Adipocyte (in vitro differentiated cells): ENCODE measurements at places on chromosomes 16 and 17.
A peak's percentile ranks its signal among the peaks of the same experiment; 100 is the strongest.

- peak; percentile 49 for DNase-seq
Observed at GRCh38 chr16:30875871-30876801, 17.7 kb downstream of the BCL7C start.

GRCh38 chr16:79599837-79600637, 500 bp downstream of the MAF start:
- peak; percentile 60 for DNase-seq

DNA sequence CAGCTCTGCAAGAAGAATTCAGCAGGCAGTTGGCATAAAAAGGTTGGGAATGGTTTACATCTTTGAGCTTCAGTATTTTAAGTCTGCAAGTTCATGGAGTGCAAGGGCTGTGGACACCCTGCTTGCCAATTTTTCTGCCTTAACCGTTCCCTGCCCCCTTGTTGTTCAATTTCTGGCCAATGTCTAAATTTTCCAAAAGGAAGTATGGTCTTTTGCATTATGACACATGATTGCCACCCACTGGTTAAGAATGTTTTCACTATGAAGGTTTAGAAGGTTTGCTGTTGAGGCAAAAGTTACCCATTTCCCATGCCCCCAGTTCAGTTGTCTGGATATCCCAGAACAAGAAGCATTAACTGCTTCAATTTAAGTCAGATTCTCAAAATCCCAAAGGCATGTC, 441.9 kb downstream of the CDH13 start:
- peak; percentile 60 for DNase-seq

DNA sequence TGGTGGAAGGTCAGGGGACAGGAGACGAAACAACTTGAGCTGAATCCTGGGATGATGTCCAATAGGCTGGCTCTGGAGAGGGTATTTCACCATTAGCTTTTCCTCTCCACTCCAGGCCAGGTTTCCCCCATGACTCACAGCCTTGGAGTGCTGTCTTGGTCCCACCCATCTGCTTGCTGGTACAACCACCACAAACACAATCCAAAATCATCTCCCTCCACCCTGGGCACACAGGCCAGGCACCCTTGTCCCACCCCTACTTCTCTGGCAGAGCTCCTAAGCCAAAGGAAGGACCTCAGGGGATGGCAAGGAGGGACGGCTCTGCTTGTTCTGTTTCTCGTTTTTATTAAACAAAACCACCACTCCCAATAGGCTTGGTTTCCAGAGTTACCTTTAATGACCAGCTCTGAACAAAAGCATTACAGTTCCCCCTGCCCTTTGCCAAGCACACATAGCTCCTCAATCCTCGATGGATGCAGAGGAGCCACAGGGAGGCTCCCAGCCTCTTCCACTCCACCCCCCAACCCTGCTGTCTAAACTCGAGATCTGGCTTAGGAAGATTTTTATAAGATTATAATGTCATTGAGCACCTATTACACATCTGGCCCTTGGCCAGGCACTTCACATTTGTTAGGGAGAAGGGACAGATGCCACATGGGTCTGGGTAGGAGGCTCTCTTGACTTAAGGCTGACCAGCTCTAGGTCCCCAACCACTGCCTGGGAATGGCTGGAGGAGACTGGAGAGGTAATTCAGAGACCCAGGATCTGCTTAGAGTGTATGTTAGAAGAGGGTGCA, 13.3 kb downstream of the CAVIN1 start:
- peak; percentile 96 for DNase-seq

GRCh38 chr17:80861892-80862291, 129.7 kb upstream of the CHMP6 start:
- DNase-seq = peak; percentile 16

DNA sequence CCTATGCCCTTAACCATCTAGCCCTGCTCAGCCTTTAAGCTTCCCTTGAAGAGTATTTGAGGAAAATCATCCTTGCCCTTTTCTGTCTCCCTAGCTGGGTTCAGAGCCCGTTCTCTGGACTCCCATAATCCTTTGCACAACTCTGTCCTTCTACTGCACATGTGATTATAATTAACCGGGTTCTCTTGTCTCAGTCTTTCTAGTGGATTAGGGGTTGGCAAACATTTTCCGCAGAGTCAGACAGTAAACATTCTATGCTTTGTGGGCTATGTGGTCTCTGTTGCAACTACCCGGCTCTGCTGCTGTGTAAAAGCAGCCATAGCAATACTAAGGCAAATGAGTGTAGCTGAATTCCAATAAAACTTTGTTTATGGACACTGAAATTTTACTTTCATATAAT, 80.0 kb downstream of the CDRT15 start:
- DNase-seq = peak; percentile 83

DNA sequence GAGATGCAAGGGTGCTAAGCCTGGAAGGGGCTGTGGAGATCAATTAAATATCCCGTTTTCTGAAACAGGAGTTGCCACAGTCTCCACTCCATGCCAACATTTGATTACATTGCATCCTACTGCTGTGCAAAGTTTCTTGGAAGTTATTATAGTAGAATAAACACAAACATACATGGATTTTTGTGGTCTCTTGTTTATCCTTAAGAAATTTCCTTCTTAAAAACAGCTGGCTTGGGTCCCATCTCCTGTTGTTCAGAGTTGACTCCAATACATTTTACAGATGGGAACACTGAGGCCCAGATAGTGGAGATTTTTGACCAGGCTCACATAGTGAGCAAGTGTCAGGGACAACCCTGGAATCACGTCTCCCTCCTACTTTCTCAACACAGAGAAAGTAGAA, 124.0 kb upstream of the ADAMTS18 start:
- DNase-seq = no peak
